SHP77 (cell line): ENCODE measurements at places on chromosomes 1 and 21.

DNA sequence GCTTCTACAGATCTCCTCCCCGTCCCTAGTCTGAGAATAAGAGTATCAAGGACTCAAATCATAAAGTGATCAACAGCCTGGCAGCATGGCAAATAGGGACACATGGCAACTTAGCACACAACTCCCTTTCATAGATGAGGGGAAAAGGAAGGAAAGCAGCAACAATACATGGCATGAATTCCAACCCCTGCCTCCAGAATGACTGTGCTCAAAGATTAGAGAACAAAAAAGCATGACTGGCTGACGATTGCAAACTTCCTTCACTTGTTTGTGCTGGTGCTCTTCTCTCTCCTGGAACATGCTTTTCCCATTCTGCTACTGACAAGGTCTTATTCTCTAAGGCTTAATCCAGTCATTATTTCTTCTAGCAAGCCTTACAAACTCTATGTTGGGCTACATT, 11.5 kb downstream of the KTI12 start:
- no peak for DNase-seq

DNA sequence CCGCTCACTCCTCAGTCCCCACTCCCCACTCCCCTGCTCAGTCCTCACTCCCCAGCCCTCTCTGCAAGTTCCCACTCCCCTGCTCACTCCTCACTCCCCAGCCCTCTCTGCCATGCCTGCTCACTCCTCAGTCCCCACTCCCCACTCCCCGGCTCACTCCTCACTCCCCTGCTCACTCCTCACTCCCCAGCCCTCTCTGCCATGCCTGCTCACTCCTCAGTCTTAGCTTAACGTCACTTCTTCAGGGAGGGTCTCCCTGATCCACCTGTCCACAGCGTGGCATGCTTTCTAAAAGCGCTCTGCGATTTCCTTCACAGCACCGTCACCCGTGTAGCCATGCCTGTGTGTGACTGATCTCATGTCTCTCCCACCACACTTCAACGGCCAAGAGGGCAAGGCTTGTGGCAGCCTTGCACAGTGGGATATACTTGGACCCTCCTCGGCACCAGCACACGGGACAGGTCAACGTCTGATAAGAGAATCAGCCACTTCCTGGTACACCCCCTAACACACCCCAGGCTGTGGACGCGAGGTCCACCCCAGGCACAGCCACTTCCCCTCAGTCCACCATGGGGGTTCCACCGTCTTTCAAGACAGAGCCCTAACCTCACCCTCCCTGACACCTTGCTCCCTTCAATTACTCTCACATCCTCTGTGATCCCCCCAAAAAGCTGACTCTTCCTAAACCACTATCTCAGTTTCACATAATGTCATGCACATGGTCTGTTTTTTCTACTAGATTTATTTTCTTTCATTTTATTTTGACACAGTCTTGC, 14.0 kb downstream of the PRDM15 start:
- no peak for DNase-seq

- no peak for DNase-seq
These were observed 812.7 kb downstream of the PLA2G4A start for GRCh38 chr1:187641463-187641862.

- no peak for DNase-seq
These were observed 3.3 kb upstream of the FCN3 start for GRCh38 chr1:27377760-27378495.

GRCh38 chr1:64532646-64533045, 62.7 kb downstream of the CACHD1 start:
- no peak for DNase-seq

DNA sequence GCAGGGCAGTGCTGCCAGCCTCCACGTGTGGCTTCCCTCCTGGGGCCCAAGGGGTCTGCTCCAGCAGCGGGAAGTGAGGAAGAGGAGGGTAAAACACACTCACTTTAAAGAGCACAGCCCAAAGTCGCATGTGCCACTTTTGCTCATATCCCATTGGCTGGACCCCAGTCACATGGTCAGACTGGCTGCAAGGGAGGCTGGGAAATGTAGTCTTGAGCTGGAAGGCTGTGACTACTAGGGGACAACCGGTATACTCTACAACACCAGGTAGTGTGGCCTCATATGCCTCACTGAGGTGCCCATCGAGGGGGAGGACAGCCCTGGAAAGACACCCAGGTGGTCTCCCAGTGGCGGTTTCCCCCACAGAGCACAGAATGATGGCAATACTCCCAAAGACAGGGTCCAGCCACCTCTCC, 45.2 kb downstream of the CAMK2N1 start:
- DNase-seq = peak; percentile 9

DNA sequence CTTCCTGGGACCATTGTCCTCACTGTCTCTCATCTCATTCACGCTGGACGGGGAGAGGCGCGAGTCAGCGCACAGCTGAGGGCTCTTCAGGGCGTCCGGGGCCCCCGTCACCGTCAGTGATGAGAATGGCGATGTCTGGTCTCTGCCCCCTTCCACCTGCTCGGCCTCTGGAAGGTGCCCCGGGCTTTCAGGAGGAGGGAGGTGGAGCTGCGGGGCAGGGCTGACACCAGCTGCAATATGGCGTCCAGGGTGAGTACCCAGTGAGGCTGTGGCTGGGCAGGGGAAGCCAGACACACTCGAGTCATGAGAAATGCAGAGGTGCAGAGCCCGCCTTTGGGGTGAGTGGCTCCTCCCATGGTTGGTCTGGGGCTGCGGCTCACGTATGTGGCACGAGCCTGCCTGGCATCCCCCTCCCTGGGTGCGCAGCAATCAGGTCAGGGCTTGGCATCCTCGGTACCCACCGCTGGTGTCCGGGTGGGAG, 15.1 kb downstream of the MORN1 start:
- DNase-seq = no peak

- DNase-seq = no peak
These were observed 126.2 kb downstream of the GIPC2 start for GRCh38 chr1:78171736-78172590.

GRCh38 chr1:17919525-17920439, 164.6 kb downstream of the ACTL8 start:
- peak; percentile 52 for DNase-seq

GRCh38 chr1:212586206-212587015, 22.1 kb upstream of the ATF3 start:
- DNase-seq = no peak

DNA sequence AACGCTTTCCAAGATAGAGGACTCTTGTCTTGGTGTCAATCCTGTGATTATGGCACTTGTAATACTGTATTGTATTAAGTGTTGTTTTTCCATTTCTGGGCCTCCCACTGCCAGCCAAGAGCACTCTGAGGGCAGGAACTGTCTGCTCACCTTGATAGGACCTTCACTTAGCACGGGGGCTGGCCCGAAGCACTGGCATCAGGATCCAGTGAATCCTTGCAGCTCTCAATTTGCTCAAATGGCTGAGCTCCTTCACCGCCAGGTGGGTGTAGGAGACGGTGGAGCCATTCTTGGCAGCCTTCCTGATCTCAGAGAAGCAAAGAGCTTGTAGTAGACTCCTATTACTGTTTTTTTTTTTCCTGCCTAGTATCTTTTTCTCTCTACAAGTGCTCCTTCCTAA, 17.7 kb downstream of the MECR start:
- no peak for DNase-seq

DNA sequence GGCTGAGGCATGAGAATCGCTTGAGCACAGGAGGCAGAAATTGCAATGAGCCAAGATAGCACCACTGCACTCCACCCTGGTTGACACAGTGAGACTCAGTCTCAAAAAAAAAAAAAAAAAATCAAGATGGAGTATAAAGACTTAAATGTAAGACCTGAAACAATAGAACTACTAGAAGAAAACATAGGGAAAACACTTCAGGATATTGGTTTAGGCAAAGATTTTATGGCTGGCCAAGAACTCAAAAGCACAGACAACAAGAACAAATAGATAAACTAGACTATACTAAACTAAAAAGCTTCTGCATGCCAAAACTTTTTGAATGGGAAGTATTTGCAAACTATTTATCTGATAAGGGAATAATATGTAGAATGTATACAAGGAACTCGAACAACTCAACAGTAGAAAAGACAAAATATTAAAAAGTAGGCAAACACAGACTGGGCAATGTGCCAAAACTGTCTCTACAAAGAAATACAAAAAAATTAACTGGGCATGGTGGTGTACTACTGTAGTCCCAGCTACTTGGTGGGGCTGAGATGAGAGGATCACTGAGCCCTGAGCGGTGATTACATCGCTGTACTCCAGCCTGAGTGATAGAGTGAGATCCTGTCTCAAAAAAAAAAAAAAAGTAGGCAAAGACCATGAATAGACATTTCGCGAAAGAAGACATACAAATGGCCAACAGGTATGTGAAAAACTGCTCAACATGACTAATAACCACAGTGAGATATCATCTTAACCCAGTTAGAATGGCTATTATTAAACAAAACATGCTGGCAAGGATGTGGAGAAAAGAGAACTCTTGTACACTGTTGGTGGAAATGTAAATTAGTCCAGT, 25.3 kb downstream of the DTL start:
- DNase-seq = no peak

DNA sequence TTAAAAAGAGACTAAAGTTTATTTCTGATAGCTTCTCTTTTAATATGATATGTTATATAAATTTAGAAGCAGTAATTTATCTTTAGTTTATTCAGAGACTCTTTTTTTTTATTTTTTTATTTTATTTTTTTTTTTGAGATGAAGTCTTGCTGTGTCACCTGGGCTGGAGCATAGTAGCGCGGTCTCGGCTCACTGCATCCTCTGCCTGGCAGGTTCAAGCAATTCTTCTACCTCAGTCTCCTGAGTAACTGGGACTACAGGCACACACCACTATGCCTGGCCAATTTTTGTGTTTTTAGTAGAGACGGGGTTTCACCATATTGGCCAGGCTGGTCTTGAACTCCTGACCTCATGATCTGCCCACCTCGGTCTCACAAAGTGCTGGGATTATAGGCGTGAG, 89.6 kb downstream of the DISP1 start:
- DNase-seq = no peak

- no peak for DNase-seq
These were observed 334.8 kb upstream of the VAMP3 start for GRCh38 chr1:7436056-7437005.

DNA sequence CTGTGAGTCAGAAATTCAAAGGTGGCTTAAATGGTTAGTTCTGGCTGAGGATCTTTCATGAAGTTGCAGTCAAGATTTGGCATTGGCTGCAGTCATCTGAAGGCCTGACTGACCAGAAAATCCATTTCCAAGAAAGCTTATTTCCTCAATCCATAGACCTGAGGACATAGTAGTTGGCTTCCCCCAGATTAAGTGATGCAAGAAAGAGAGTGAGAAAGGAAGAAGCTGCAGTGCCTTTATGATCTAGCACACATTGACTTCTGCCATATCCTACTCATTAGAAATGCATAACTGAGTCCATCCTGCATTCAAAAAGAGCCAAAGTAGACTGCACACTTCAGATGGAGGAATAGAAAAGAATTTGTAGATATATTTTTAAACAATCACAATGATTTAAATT, 222.6 kb downstream of the COL24A1 start:
- DNase-seq = no peak

DNA sequence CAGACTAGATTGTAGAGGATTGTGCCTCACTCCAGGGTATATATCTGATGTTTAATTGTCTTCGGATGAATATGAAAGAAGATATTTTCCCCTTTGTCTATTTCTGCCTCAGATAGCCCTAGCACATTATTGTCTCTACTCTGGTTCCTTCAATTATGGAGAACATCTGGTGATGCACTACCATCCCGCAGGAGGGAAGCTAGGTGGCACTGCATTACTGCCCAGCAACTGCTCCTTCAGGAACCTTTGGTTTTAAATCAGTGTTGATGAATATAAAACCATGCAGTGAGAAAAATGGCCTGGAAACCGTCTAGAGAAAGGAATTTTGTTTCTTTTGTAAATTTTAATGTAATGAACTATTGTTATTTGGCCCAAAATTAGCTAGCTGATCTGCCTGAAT, 68.5 kb downstream of the GPR88 start:
- peak; percentile 19 for DNase-seq
